ENCODE measurements at places on chromosomes 3 and 15. TPM values are rescaled to one million over a fixed set of nuclear protein-coding genes. Genes with fewer than 3 reads are reported as not detected.

- H3K27ac ChIP-seq, result no peak overlapping the region
- DNase-seq, result no peak
- H3K4me1 ChIP-seq, result no peaks in the 10 kb centered on the region
- no peaks in the 10 kb centered on the region for H3K36me3 ChIP-seq
- H3K27me3 ChIP-seq, result no peaks in the 10 kb centered on the region
Observed at GRCh38 chr3:118734664-118735063, 300.0 kb downstream of the IGSF11 start.

- no peak overlapping the region for H3K27ac ChIP-seq
- no peak for DNase-seq
- no peaks in the 10 kb centered on the region for H3K27me3 ChIP-seq
- H3K36me3 ChIP-seq, result no peaks in the 10 kb centered on the region
Observed at GRCh38 chr15:32131803-32132202, 101.5 kb downstream of the CHRNA7 start.

GRCh38 chr3:100737334-100737733, 28.0 kb downstream of the TFG start:
- peaks cover 87% of the 10 kb centered on the region for H3K36me3 ChIP-seq
- H3K27ac ChIP-seq, result no peak overlapping the region
- H3K4me1 ChIP-seq, result peaks cover 32% of the 10 kb centered on the region
- no peaks in the 10 kb centered on the region for H3K27me3 ChIP-seq
- no peak overlapping the region for H3K4me3 ChIP-seq

GRCh38 chr15:27514526-27514925, 543.5 kb downstream of the GABRG3 start:
- no peak overlapping the region for H3K4me3 ChIP-seq
- DNase-seq, result no peak
- H3K36me3 ChIP-seq, result no peaks in the 10 kb centered on the region
- no peaks in the 10 kb centered on the region for H3K4me1 ChIP-seq
- H3K27me3 ChIP-seq, result no peaks in the 10 kb centered on the region
- no peak overlapping the region for H3K27ac ChIP-seq

DNA sequence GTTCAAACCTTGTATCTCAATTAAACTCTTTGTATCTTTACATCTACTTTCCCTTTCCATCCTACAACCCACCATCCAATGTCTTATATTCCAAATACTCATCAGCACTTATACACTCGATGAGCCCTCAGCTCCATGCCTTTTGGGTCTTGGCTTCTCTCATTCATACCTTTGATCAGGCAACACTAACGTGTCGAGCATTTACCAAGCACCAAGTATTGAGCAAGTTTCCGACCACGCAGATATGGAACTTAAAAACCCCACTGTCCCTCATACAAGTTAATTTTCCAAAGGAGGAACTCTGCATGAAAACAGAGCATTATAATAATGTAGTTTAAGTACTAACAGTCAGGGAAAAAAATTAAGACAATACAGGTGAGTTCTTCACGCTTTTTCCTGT, 102.8 kb downstream of the IL1RAP start:
- H3K4me3 ChIP-seq, result no peak overlapping the region
- H3K4me1 ChIP-seq, result no peaks in the 10 kb centered on the region
- no peaks in the 10 kb centered on the region for H3K27me3 ChIP-seq
- no peak overlapping the region for H3K27ac ChIP-seq
- no peaks in the 10 kb centered on the region for H3K36me3 ChIP-seq
- DNase-seq, result no peak

DNA sequence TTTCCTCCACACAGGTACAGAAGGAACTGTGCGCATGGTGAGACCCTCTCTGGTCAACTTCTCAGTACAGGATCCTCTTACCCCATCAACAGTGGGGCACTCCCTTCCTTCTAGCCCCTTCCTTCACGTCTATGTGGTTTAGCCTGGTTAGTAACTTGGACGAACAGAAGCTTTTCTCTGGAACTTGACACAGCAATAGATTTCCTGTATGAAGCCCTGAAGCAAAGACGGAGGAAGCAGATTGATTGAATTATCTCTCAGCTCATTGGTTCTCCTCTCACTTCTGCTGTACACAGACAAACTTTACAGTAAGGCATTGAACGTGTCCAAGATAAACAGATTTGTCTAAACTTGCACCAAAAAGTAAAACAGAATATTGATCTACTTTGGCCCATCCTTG, at the start of gene CD200R1:
Gene CD200R1 (minus strand): TSS at position 210 of the 400 bp plus-strand sequence. CDS start 246 bp downstream, outside the sequence.
- peak within 1 kb of the TSS; percentile 39 for H3K4me3 ChIP-seq
- H3K27ac ChIP-seq, result no peak within 1 kb of the TSS
- no peaks in the 10 kb centered on the region for H3K36me3 ChIP-seq
- no peak for DNase-seq

GRCh38 chr15:55835866-55836265, 92.9 kb upstream of the PRTG start:
- no peaks in the 10 kb centered on the region for H3K4me1 ChIP-seq
- peaks cover 17% of the 10 kb centered on the region for H3K36me3 ChIP-seq
- DNase-seq, result no peak
- H3K4me3 ChIP-seq, result no peak overlapping the region
- H3K27me3 ChIP-seq, result no peaks in the 10 kb centered on the region

- no peak for DNase-seq
- peaks cover 23% of the 10 kb centered on the region for H3K4me1 ChIP-seq
- H3K27me3 ChIP-seq, result no peaks in the 10 kb centered on the region
- no peak overlapping the region for H3K4me3 ChIP-seq
- H3K27ac ChIP-seq, result no peak overlapping the region
- peaks cover 63% of the 10 kb centered on the region for H3K36me3 ChIP-seq
Observed at GRCh38 chr3:12569836-12570235, 12.9 kb downstream of the MKRN2 start.

DNA sequence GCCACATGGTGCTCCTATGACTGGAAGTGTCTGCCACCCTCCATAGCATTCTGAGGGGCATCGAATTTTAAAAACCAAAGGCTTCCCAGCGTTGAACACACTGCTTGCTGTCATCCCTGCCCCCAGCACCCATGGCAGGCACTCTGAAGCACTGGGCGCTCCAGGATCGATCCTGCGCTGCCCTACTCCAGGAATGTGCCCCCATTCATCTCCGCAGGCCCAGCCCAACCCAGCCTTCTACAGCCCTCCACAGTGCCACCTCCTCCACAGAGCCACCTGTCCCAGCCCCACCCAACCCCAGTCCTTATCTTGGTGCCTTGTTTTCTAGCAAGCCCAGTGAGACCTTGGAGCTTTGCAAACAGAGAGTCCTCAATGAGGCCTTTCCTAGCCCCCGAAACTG, 52.2 kb downstream of the WNT7A start:
- no peaks in the 10 kb centered on the region for H3K27me3 ChIP-seq
- no peak for DNase-seq
- no peak overlapping the region for H3K27ac ChIP-seq
- no peak overlapping the region for H3K4me3 ChIP-seq

- no peaks in the 10 kb centered on the region for H3K36me3 ChIP-seq
- no peak overlapping the region for H3K27ac ChIP-seq
- DNase-seq, result no peak
- no peaks in the 10 kb centered on the region for H3K27me3 ChIP-seq
Observed at GRCh38 chr3:80889535-80889934, 871.9 kb downstream of the GBE1 start.

GRCh38 chr3:13147344-13147743, 74.1 kb upstream of the IQSEC1 start:
- H3K36me3 ChIP-seq, result no peaks in the 10 kb centered on the region
- H3K27me3 ChIP-seq, result no peaks in the 10 kb centered on the region
- no peak for DNase-seq
- no peak overlapping the region for H3K4me3 ChIP-seq
- no peaks in the 10 kb centered on the region for H3K4me1 ChIP-seq

GRCh38 chr15:58773024-58773423, 1.9 kb downstream of the MINDY2 start:
- peaks cover 34% of the 10 kb centered on the region for H3K4me1 ChIP-seq
- peak overlapping the region; percentile 97 for H3K4me3 ChIP-seq
- no peaks in the 10 kb centered on the region for H3K36me3 ChIP-seq
- DNase-seq, result no peak
- H3K27ac ChIP-seq, result no peak overlapping the region

- no peak for DNase-seq
- H3K4me1 ChIP-seq, result no peaks in the 10 kb centered on the region
- H3K36me3 ChIP-seq, result no peaks in the 10 kb centered on the region
Observed at GRCh38 chr3:151863611-151864010, 9.8 kb upstream of the SUCNR1 start.

- no peaks in the 10 kb centered on the region for H3K36me3 ChIP-seq
- H3K4me1 ChIP-seq, result no peaks in the 10 kb centered on the region
- no peak overlapping the region for H3K27ac ChIP-seq
- H3K4me3 ChIP-seq, result no peak overlapping the region
- H3K27me3 ChIP-seq, result peaks cover 4% of the 10 kb centered on the region
Observed at GRCh38 chr3:186669378-186670084, 3.7 kb downstream of the HRG start.

- H3K36me3 ChIP-seq, result no peaks in the 10 kb centered on the region
- H3K27ac ChIP-seq, result no peak overlapping the region
- no peak for DNase-seq
- no peaks in the 10 kb centered on the region for H3K27me3 ChIP-seq
Observed at GRCh38 chr3:138748190-138748589, 86.5 kb downstream of the PIK3CB start.

DNA sequence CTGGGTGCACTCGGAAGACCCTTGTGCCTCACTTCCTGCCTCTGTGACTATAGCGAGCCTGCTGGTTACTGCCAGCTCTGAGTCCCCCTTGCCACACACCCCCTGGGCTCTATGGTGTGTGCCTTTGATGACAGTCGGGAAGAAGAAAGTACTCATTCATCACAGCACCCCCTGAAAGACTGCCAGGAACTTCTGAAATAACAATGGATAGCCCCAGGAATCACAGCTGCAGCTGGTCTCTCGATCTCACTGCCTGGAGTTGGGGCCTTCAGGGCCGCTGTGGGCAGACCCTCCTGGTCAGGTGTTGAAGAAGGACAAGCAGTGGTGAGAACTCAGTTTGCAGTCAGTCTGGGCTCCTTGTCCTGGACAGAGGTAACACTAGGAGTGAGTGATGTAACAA, 9.8 kb upstream of the RPP14 start:
- H3K4me1 ChIP-seq, result no peaks in the 10 kb centered on the region
- no peak overlapping the region for H3K27ac ChIP-seq
- no peak for DNase-seq
- H3K27me3 ChIP-seq, result no peaks in the 10 kb centered on the region
- no peaks in the 10 kb centered on the region for H3K36me3 ChIP-seq

DNA sequence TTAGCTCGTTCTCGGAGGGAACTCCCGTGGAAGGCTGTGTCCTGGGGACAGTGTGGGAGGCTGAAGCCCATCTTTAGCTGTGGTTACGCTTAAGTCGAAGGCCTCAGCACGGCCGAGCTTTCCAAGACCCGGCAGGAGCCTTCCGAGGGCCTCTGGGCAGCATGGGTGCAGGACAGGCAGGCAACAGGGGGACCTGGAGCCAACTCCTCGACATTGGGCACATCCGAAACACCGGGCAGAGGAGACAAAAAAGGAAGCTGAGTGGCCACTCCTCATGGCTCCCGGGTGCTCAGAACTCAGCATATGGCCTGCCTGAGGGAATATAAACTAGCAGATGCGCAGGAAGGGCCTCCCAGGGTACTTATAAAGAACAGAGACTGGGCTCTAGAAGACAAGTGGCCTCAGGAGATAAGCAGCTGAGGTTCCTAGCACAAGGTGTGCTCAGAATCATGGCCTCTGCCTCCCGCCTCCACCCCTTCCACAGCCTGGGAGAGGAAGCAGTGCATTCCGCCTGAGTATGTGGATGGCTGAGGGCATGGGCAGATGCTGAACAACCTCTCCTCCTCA, 34.1 kb downstream of the ABTB1 start:
- peaks cover 26% of the 10 kb centered on the region for H3K36me3 ChIP-seq
- DNase-seq, result no peak
- no peak overlapping the region for H3K4me3 ChIP-seq

DNA sequence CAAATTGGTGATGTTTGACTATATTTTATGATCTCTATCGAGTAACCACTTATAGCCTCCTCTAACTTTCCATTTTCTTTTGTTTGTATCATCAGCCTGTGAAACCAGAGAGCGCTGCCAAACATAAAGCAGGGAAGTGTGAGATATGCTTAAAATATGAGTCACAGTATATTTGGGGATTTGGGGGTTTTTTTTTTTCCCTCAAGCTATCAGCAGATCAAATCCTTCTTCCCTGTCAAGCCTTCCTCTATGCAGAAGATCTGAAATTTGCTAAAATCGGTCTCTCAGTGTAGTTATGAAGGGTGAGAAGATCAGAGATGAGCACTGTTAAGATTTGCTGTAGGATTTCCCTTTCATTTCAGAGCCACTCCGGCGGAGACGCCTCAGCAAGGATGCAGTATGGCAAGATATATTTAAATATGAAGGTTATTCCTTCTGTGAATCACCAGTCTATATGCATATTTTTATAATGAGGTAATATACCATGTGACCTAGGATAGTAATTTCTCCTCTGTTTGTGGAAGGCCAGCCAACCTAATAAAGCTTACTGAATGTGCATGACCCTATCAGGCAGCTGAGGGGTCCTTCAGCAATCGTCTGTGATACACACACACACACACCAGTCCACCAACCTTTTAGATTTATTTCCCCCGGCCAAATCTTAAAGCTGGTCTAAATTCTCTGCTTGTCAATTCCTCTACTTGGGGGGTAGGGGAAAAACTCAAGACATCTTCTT, 474.1 kb downstream of the FOXP1 start:
- no peak overlapping the region for H3K27ac ChIP-seq
- no peaks in the 10 kb centered on the region for H3K27me3 ChIP-seq
- H3K4me1 ChIP-seq, result no peaks in the 10 kb centered on the region
- DNase-seq, result no peak
- H3K36me3 ChIP-seq, result peaks cover 18% of the 10 kb centered on the region

DNA sequence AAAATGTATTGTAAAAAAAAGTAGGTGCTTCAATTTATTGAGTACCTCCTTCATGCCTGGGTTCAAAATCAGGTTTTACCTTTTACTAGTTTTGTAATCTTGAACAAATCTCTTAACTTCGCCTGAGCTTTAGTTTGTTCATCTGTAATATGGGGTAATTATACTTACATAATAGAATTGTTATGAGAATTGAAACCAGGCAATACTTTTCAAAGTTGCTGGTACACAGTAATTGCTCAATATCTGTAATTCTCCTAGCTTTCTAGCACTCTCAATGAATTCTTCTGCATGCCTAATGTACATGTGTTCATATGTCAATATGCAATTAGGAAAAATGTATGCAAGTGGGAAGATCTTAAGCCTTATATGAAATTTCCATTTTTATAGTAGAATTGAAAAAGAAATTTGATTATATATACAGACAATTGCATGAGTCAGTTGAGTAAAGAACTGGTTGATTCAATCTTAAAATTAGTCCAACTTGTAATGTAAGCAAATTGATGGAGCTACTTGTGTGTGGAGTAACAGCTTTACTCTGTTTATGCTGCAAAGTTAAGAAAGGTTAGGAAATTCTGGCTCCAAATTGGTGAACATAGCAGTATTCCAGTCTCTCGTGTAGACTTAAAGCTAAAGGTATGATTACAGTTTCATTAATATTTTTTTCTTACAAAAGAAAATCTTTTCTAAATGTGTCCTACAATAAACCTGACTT, 4.1 kb downstream of the TNFSF10 start:
- no peaks in the 10 kb centered on the region for H3K27me3 ChIP-seq
- H3K36me3 ChIP-seq, result no peaks in the 10 kb centered on the region
- no peak overlapping the region for H3K27ac ChIP-seq
- DNase-seq, result no peak
- H3K4me3 ChIP-seq, result peak overlapping the region; percentile 68
- H3K4me1 ChIP-seq, result peaks cover 14% of the 10 kb centered on the region

GRCh38 chr3:68893600-68894239, 38.6 kb downstream of the TAFA4 start:
- no peaks in the 10 kb centered on the region for H3K4me1 ChIP-seq
- H3K27ac ChIP-seq, result no peak overlapping the region
- H3K4me3 ChIP-seq, result no peak overlapping the region

TKT gene
- 19.3 TPM for total RNA-seq

DGKG gene
- 12.1 TPM for total RNA-seq

CAMKV gene
- not detected for total RNA-seq

HMCES gene
- total RNA-seq, result 37.1 TPM

CGNL1 gene
- total RNA-seq, result 0.37 TPM

DNASE1L3 gene
- total RNA-seq, result 0.84 TPM

SLC12A1 gene
- not detected for total RNA-seq

KBTBD13 gene
- total RNA-seq, result 1.3 TPM

CSPG4 gene
- 49.5 TPM for total RNA-seq

All from psoas muscle (tissue), 8 donors.